ENCODE measurements at places on chromosomes 11 and 22.

GRCh38 chr22:44261861-44262595 lies 50.7 kb downstream of the SHISAL1 start:
- no peak for DNase-seq

DNA sequence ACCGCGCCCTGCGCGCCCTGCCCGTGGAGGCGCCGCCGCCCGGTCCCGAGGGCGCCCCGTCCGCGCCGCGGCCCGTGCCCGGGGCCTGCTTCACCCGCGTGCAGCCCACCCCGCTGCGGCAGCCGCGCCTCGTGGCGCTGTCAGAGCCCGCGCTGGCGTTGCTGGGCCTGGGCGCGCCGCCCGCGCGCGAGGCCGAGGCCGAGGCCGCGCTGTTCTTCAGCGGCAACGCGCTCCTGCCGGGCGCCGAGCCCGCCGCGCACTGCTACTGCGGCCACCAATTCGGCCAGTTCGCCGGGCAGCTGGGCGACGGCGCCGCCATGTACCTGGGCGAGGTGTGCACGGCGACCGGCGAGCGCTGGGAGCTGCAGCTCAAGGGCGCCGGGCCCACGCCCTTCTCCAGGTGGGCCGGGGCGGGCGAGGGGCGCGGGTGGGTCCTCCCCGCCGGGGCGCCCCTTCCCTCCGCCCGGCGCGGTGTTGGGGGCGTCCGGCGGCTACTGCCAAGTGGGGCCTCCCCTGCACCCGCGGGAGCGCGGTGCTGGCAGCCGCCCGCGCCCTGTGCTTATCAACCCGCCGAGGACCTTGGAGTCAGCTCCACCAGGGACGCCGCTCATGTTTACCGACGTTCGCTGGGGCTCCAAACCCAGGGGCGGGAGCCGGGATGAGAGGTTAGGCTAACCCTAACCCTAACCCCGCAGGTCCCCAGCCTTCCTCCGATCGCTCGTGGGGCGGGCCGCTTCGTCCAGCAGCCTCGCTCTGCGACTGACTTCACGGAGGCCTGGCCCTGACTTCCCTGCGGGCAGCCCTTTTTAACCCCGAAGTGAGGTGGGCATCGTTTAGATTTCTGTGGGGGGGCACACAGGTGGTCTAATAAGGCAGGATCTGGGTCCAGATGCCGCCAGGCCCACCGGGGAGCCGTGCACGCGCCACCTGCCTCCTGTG lies 649 bp downstream of the SELENOO start:
- DNase-seq: no peak

DNA sequence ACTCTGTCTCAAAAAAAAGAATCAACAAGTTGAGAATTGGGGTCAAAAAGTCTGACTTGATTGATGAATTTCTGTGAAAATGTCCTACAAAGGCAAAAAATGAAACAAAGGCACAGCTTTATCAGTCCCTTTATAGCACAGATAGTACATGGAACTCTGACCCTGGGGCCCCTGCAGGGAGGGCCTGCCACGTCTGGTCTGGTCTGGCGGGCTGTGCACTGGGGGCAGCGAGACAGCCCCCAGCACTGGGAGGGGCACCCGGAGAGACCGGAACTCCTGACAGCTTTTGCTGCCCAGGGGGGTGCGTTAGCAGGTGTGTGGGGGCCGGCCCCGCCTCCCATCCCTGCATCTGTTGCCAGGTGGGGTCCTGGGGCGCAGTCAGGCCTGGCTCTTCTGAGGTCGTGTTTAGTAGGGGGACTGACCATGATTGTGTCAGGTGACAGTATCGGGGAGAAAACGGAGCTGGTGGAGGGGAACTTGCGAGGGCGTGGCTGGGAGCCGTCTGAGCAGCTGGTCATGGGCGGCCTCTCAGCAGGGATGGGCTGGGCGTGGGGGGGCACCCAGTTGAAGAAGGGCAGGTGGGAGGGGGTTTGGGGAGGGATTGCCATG lies 51.7 kb downstream of the GRAMD4 start:
- DNase-seq: no peak

DNA sequence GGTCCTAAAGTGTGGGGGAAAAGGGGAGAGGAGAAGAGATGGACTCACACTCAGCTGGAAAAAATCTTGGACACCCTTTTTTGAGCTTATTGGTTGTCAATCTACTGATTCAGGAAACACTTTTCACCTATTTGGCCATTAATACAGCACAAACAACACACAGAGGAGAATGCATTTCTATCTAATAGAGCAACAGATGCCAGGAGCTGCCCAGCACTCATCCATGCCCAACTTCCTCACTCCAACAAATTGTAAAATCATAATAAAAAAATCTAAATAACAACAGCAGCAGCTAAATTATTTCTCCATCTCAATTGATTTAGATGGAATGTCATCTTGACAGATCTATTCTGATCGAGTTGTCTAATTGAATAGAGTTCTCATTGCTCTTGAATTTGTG lies 628.2 kb downstream of the OPCML start:
- no peak for DNase-seq

- DNase-seq: no peak
These were observed 51.5 kb downstream of the ELFN2 start for GRCh38 chr22:37375801-37376200.

- DNase-seq: no peak
These were observed 2.5 kb downstream of the CRKL start for GRCh38 chr22:20919718-20920117.

DNA sequence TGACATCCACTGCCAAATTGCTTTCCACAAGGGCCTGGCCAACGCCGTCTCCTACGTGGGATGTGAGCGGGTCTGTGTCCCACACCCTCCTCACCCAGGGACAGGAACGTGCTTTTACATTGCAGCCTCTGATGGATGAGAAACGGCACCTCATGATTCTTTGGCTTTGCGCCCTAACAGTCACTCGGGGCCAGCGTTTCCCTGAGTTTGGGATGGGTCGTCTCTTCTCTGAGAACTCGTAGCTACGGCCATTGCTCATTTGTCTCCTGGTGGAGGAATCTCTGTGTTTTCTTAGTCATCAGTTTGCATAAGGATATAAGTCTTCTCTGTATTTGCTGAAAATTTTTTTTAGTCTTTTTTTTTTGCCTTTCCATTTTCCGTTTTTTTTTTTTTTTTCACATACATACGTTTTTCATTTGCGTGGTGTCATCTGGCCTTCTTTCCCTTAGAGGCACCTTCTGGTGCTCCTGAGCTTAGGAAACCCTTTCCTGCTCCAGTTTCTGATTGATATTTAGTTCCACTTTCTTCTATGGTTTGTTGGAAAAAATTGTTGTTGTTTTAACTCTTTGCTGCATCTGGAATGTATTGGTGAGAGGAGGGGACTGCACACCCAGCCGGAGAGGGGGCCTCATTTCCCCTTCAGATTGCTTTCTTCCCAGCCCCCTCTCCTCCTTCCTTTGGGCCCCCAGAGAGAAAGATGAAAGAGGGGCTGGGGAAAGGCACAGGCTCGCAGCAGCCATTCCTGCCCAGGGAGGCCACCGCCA lies 12.0 kb downstream of the TNNT3 start:
- DNase-seq: no peak

GRCh38 chr11:113562981-113563461 lies 87.8 kb upstream of the DRD2 start:
- no peak for DNase-seq

- no peak for DNase-seq
These were observed 137.3 kb upstream of the SORL1-AS1 start for GRCh38 chr11:121589946-121590537.

- DNase-seq: no peak
These were observed 5.7 kb upstream of the PVALB start for GRCh38 chr22:36822581-36822980.

GRCh38 chr22:19285831-19286230 lies 5.7 kb downstream of the CLTCL1 start:
- no peak for DNase-seq

GRCh38 chr11:12186701-12187100 lies 76.3 kb downstream of the MICAL2 start:
- DNase-seq: no peak

DNA sequence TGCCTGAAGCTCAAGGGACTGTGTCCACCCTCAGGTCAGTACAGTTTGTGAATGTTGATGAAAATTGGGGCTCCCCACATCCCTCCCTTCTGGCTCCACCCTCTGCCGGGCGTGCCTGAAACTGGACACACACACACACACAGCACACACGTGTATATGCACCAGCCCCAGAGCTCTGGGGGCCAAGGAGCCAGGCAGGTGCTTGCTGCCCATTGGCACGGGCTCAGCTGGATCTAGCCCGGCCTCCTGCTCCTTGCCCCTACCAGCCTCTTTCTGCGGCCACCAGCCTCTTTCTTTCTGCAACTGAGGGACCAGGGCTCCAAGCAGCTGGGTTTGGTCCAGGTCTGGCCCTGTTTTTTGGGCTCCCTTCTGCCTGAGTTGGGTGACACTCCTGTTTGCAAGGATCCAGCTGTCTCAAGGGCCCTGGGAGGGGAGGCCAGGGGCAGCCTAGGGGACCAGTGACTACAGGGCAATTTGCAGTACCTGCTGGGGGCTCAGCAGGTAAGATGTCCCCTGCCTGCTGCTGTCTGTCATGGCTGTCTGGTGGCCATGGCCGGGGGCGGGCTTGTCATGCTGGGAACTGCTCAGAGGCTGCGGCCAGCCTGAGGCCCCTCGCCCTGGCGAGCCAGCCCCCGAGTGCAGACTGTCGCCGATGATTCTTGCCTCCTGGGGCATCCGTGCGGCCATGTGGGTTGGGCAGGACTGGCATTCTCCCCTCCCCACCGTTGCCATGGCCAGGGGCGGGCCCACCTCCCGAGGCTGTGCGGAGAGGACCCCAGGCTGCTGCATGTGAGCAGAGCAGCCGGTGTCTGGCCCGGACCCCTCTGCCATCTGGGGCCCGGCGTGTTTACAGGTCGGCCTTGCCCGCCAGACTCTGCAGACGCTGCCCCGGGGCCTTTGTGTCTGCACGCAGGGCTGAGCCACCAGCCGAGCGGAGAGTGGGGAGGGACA lies 51.5 kb upstream of the PPARA start:
- DNase-seq: no peak

GRCh38 chr11:102599642-102600261 lies 25.4 kb downstream of the MMP20 start:
- no peak for DNase-seq

DNA sequence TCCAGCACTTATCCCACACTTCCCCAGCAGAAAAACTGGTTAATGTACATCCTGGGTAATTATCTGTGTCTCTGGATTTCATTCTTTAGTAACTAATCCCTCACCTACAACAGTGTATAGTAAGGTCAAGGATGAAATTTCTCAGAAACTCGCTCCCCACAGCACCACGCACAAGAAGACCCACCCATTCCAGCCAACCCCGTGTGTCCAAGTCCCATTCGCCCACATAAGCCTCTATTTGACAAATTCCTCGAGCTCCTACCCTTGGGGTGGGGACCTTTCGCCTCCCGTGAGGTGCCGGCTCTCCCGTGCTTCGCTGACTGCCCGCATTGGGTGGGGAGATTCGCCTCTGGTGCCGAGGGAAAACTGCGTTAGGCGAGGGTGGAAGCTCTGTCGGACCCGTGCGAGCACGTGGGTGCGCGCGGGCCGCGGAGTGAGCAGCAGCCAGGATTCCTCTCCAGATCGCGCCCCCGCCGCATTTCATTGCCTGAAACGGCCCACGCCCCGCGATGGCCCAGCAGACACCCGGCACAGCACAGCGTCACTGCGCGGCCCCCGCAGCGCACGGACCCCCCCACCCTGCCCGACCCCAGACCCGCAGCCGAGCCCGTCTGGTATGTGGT lies 866 bp downstream of the EXPH5 start:
- no peak for DNase-seq

DNA sequence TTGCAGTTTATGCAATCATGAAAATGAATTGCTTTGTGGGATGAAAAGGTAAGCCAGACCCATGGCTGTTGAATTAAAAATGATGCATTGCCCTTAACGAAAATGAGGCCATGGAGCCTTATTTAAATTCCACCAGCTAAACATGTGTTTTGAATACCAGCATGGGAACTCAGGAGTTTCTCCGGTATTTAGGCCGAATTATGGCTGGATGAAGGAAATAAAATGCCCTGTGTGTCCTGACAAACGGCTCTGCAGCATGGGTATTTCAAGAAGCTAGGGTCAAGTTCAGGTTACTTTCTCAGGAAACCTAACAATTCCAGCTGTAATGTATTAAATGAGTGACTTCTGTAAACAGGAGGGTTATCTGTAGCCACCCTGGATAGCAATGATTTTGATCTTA lies 38.3 kb downstream of the AMOTL1 start:
- no peak for DNase-seq

GRCh38 chr11:19714387-19715363 lies 2.0 kb downstream of the NAV2 start:
- DNase-seq: peak; percentile 74

GRCh38 chr22:16957781-16958180 lies 50.2 kb downstream of the GAB4 start:
- no peak for DNase-seq

DNA sequence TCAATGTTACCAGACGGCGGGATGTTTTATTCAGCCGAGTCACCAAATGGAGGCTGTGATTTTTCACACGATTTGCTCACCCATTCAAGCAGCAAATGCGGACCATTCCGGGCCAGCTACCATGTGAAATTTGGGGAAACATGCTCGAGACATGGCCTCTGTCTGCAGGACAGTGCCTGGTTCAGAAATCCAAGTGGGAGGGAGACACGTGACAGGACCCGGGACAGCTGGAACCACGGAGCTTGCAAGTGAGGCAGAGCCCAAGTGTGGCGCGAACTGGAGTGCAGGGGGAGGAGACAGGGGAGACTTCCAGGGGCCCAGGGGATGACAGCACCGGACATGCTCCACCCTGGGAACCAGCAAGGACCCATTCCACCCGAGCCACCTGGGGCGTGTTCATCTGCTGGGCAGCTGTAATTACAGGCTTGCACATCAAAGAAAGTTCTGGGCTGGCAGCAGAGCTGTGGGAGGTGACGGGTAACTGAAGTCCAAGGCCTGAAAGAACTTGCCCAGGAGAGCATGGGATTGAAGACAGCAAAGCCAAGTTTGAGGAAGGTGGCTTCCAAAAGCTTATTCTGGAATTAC lies 16.5 kb downstream of the CERK start:
- no peak for DNase-seq

- DNase-seq: no peak
These were observed 10.3 kb upstream of the BIK start for GRCh38 chr22:43100225-43100624.

GRCh38 chr11:70470127-70470526 lies 71.8 kb downstream of the CTTN start:
- DNase-seq: no peak

DNA sequence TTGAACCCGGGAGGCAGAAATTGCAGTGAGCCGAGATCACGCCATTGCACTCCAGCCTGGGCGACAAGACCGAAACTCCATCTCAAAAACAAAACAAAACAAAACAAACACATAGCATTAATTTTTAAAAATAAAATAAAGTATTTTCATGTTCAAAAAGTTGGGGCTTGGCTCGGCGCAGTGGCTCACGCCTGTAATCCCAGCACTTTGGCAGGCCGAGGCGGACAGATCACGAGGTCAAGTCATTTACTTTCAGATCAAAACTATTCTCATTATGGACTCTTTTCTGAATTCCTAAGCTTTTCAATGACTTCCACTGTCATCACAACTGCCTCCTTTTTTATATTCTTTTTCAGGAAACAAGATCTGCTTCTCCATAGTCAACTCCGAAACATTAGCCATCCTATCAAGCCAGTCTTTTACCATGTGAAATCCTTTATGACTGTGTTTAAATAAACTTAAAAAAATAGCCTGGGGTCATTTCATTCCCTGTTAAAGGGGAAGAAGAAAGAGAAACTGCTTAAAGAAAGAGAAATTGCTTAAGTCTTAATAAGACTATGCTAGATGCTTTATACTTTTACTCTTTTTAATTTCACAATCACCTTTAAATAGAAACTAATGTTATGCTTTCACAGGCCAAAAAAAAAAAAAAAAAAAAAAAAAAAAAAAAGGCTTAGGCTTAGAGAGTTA lies 13.1 kb upstream of the CHRNA10 start:
- DNase-seq: no peak
